Endothelial cell of umbilical vein (primary cell): ENCODE measurements at places on chromosomes 4 and X. TPM values are rescaled to one million over a fixed set of nuclear protein-coding genes. Genes with fewer than 3 reads are reported as not detected.

DNA sequence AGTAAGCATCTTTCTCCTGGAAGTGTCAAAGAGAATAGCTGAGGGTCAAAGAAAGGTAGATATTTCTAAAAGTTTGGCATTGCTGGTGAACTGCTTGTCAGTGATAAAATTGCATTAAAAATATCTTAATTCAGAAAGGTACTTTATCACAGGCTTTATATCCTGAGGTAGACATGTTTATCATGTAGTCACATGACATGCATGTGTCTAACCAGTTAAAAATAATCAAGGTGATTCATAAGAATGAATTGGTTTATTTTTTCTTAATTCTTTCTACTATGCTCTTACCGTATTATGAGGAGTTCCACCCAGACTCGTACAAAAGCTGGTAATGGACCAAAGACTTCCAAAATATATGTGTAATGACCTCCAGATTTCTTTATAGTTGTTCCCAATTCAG lies 6.1 kb downstream of the SLC7A11 start:
- no peak for DNase-seq

GRCh38 chr4:184310881-184311709 lies 93.4 kb upstream of the ENPP6 start:
- no peak for DNase-seq

DNA sequence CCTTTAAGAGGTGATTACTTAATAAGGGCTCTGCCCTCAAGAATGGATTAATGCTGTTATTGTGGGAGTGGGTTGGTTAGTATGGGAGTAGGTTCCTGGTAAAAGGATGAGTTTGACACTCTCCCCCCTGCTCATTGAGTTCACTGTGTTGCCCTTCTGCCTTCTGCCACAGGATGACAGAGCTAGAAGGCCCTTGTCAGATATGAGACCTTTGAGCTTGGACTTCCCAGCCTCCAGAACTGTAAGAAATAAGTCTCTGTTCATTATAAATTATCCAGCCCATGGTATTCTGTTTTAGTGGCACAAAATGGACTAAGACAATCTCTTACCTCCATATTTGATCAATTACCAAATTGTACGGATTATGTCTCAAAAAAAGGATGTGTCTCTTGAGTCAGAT lies 114.3 kb upstream of the NAP1L5 start:
- no peak for DNase-seq

FAM47A gene
- not detected in 2 replicates for total RNA-seq

USP11 gene
- total RNA-seq = 34.7 and 36.4 TPM in 2 replicates

NIPAL1 gene
- 1.4 and 1.7 TPM in 2 replicates for total RNA-seq

HTR2C gene
- total RNA-seq = not detected in 2 replicates

- no peak for DNase-seq
Observed at GRCh38 chr4:39568805-39569204, 41.6 kb upstream of the UGDH start.

GRCh38 chr4:118367872-118368271 lies 15.1 kb upstream of the PRSS12 start:
- DNase-seq = no peak

CXCL11 gene
- total RNA-seq = 0.55 and 1.1 TPM in 2 replicates

DNA sequence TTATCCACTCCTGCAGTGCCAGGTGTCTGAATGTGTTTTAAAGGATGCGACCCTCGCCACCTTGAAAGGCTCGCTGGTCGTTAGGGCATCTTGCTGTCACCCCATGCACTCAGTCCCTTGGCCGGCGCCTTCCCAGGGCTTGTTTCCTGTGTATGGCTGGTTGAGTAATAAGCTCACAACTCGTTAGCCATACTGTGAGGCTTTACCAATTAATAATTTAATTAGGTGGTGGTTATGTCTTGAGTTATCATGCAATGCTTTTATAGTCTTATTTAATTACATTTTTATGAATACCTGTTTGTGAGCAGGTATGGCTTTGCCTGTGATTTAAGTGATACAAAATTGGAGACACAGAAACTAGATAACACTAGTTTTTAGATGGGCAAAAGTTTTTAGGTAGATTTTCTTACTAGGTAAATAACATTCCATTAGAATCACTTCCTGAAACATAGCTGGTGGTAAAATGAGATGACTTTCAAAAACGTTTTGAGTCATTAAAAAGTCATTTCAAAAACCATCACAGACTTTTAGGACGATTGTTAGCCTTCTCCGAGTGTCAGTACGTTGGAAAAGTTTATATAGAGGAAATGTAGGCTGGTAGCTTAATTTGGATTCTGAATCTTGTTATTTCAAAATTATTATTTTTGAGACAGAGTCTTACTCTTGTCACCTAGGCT lies 18.2 kb downstream of the PTTG2 start:
- DNase-seq = peak; percentile 62

DNA sequence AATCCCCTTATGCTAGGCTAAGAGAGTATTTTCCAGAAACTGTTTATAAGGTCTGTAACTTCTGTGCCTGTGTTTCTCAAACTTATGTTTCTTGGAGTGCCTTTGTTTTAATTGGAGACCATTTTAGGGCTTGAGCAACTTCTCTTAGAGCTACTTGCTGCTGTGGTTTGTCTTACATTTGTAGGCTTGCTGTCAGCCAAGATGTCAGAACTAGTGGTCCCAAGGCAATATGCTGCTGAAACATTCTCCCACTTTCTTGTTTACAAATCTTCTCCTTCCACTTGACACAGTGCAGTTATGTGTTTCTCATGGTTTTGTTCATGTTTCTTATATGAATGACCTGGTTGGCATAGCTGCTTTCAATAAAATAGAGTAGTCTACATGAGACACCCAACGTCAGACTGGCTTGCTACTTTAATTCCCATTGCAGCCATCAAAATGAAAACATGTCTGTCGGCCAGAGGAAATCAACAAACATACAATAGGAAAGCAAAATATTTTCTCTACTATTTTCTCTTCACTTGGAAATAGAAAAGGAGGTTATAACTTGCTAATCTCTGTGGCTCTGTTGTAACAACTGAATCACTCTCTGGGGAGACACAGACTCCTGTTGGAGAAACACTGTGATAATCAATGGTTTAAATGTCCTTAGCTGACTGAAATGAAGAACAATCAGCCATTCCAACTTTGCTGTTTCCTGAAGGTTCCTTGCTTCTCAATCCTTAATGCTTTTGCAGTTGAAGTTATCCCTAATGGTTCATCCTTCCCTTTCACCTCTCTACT lies 426.4 kb downstream of the PDGFC start:
- DNase-seq = peak; percentile 17

CLGN gene
- 0.60 and 1.00 TPM in 2 replicates for total RNA-seq

DNA sequence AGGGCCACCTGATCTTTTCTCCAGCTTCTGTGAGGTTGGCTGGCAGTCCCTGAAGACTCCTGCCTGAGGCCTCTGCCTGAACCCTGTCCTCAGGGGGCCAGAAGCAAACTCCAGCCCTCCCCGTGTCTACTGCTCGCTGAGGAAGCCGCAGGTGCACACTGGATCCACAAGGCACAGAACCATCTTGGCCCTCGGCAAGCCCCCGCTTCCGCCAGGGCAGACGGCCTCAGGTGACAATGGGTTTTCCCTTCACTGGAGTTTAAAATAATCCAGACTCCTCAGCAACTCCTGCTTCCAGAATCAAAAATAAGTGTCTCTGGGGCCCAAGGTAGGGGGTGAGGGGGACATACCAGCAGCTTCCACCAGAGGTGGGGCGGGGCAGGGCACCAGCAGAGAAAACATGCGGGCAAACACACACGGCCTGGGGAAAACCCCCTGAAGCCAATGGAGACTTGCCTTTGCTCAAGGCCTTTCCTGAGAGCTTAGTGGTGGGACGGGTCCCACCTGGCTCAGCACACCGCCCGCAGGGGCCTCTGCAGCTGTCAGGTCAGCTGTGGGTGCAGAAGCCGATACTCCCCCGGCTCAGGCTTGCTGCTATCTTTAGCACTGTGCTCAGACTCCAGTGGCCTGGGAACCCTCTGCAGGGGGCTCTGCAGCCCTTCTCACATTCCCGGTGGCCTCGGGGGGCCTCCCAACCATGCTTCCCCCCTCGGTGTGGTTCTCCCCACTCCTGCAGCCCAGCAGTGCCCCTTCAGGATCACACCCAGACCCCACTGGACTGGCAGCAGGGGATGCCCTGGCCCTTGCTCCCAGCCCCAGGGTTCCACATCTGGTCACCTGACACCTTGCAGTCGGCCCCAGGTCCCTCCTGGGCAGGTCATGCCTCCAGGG lies 1.9 kb downstream of the MYL5 start:
- DNase-seq = no peak

- DNase-seq = no peak
Observed at GRCh38 chr4:8157496-8157895, 1.1 kb downstream of the ABLIM2 start.
